Hindlimb muscle (tissue), 1 donor: ENCODE measurements at places on chromosomes 1 and 21. TPM values are rescaled to one million over a fixed set of nuclear protein-coding genes. Genes with fewer than 3 reads are reported as not detected.

The IFI44L gene
- 1.7 TPM for polyA plus RNA-seq

The GNG12 gene
- polyA plus RNA-seq, result 37.1 TPM

The PRR9 gene
- not detected for polyA plus RNA-seq

The S100A9 gene
- 17.0 TPM for polyA plus RNA-seq

The LCE2B gene
- polyA plus RNA-seq, result not detected

The ZSWIM5 gene
- polyA plus RNA-seq, result 0.34 TPM

The TMEM35B gene
- polyA plus RNA-seq, result 17.7 TPM

The SPATA45 gene
- polyA plus RNA-seq, result 0.40 TPM

The CFAP141 gene
- polyA plus RNA-seq, result not detected

- DNase-seq, result peak; percentile 32
These were observed 288.7 kb downstream of the SPATA17 start for GRCh38 chr1:217919683-217920388.

DNA sequence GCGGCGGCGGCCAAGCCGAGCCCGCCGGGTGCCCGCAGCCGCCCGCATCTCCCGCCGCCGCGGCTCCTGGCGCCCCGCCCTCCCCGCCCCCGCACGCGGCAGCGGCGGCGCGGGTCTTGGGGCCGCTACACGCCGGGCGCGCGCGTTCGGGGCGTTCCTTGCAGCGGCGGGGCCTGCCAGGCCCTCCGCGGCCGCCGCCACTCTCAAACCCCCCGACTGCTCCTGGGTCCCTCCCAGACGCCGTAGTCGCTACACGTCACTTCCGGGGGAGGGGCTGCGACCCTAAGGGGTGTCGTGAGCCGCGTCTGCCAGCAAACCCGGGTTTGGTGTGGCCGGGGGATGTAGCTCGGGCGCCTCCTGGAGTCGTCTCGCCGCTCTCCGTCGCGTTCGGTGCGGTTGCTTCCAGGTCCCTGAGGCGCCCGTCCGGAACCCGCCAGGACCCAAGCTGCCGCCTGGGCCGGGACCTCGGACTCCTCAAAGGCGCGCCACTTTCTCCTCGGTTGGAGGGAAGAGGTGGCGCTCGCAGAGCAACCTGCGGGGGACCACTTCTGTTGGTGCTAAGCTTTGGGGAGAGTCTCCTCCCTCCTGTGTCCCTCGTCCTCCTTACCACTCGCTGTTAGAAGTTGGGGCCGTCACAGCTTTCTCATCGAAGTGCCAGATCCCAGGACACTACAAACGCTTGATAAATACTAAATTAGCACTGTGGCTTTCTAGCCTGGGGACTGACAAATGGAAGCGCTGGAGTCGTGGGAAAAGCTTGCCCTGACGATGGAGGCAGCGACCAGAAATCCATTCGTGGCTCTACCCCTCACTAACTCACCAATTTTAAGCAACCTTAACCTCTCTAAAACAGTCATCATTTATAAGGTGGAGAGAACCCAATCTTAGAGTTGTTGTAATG, at the start of gene ELK4:
TSS of gene ELK4 (minus strand) at position 244 of the 901 bp plus-strand sequence. CDS start 8,129 bp downstream, outside the sequence.
- DNase-seq, result peak; percentile 99

GRCh38 chr1:155507945-155508344, 54.7 kb downstream of the ASH1L start:
- DNase-seq, result no peak

- DNase-seq, result no peak
These were observed 18.3 kb upstream of the EPB41 start for GRCh38 chr1:28895896-28896608.

DNA sequence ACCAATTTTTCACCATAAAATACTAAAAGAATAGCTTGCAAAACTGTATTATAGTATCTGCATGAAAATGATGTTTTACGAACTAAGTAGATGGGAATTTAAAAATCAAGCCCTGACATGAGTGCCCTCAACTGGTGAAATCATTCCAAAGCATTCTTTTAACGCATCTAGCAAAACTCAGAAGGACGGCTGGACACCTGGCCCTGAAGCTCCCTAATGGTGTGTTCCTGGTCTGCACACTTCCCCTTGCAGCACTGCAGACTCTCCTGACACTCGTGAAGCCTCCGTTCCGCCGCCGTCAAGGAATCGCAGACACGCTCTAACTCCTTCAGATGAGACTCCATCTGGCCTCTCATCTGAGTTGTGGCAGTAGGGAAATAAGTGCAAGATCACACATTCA, 39.9 kb downstream of the ODF2L start:
- DNase-seq, result peak; percentile 43

DNA sequence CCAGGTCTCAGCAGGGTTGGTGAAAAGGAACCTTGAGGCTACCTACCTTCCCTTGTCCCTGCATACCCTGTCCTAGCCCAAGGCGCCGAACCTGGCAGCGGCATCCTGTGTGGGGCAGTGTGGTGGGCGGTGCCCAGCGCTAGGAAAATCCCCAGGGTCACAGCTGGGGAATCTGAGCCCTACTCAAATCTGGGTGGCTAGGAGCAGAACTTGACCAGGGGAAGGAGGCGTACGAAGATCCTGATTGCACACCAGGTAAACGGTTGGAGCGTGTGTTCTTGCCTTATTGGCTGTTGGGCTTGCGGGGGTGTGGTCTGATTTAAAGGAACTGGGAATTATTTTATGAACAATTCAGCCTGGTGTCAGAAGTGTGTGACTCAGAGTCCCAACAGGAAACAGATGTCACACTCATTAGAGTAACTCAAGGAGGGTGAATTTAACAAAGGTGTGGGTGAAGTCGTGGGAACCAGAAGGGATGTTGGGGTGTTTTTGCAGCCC, 118.6 kb downstream of the LRIG2 start:
- DNase-seq, result no peak
